ENCODE measurements at places on chromosomes 5 and 9.

GRCh38 chr5:154686490-154686889, 68.7 kb upstream of the LARP1 start:
- no peak for DNase-seq

DNA sequence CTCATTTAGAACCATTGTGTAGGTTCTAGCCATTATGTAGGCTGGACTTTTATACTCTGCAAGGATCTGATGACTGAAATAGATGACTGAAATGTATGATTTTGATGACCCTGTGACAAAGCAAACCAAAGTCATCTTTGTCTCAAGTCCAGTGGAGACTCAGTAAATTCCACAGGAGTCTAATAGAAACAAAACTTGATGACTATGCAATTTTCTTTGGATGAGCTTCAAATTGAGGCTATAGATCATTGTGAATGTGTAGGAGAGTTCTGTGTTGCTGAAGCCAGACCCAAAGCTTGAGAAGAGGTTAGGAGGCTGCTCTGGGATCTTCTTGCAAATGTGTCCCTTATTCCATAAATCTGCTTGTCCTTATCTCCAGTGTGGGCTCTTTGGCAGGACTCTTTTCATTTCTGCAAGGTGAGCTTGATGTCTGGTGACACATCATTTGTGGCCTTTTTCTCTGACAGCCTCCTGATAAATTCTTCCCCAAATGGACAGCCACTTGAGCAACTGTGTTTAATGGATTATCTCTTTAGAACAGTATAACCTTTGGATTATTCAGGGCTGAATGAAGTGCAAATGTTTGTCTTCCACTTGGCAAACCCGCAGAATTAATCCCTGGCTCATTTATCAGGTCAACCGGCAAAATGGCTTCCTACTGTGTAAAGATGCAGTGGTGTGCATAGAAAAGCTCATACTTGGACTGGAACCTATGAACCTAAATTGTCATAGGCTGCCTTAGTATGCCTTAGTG, 235.1 kb upstream of the ANKH start:
- DNase-seq = no peak

DNA sequence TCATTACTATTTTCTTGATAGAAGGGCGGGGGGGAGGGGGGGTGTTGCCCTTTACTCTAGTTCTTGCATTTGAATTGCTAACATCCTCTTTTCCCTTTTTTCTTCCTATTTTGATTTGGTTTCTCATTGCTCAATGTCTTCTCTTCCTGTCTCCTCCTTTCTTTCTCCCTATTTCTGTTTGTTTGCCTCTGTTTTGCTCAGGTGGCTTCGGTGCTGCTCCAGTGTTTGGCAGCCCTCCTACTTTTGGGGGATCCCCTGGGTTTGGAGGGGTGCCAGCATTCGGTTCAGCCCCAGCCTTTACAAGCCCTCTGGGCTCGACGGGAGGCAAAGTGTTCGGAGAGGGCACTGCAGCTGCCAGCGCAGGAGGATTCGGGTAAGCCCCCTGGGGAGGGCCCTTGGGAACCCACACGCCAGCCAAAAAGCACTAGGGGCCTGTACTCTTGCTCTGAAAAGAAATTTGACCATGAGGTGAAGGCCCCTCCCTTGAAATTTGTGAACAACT, 48.3 kb downstream of the FAM78A start:
- no peak for DNase-seq

DNA sequence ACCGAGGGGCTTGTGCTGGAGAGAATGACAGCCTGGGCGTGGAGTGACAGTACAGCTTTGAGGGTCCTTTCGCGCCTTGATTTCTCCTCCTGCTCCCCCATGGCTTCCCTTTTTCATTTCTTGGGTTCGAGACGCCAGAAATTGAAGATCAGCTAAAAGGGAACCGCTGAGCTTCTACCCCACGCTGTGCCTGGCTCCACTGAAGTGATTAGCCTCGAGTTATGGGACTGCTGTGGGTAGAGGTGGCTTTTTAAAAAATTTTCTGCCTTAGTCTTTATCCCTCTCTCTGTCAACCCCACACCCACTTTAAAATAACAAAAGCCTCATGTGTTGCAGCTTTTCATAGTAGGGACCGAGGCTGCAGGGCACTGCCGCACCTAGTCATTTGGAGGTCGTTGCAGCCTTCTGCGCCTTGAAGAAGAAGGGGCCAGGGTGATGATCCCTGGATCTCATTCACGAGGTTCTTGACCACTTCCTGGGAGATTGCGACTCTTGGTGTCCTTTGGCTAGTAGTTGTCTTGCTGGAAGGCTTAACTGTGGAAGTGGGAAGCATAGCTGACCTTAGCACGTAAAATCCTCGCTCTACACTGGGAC, 603 bp downstream of the PPIP5K2 start:
- no peak for DNase-seq

DNA sequence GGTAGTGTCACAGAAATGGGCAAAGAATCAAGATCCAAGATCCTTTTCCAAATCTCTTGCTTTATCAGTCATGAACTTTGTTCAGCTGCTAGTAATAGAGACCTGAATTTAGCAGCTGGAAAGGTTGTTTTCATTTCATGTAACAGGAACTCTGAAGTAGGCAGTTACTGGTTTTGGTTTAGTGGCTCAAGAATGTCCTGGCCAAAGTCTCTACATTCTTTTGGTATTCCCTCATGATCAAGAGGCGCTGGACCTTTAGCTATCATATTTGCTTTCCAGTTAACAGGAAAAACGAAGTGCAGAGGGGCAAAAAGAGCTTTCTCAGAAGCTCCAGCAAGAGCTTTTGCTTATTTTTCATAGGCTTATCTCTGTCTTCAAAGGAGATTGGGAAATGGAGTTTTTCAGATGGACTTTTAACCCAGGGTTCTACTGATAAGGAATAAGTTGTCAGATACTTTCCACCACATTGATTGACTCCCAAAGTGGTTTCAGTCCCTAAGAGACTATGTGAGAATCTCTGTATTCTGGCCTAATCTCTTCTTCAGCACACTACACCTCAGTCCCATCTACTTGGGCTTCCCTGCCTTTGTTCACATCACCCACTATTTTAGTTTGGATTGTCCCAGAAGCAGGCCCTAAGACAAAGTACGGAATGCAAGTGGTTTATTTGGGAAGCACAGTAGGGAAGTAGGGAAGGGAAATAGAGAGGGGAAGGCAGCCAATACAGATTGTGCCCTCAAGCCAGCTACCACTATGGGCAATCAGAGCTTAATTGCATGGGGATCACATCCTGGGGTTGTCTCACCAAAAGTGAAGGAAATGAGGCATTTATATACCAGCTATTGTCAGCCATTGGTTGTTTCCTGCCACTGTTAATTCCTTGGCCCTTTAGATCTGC, 359.3 kb downstream of the LRRC70 start:
- DNase-seq = no peak
